GM23338 (cell line): ENCODE measurements at places on chromosomes 4 and X. TPM values are rescaled to one million over a fixed set of nuclear protein-coding genes. Genes with fewer than 3 reads are reported as not detected.

DNA sequence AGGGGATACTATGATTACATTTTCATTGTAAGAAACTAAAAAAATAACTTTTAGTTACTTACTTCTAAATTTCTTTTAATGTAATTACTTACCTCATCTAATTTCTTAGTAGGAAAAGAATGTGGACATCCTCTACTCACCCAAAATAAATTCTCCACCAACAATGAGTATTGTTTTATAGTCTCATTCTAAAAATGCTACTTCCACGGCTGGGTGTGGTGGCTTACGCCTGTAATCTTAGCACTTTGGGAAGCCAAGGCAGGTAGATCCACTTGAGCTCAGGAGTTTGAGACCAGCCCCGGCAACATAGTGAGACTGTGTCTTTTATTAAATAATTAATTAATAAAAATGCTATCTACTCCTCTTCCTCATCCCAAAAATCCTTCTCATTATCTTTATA is 99.8 kb downstream of the PPA2 start:
- no peak overlapping the region for H3K27ac ChIP-seq

TMPRSS11B gene
- total RNA-seq, result not detected in 2 replicates

GRCh38 chr4:150078041-150078578 is at the start of gene DCLK2:
Gene DCLK2 (plus strand): TSS chr4:150078445. CDS start chr4:150079028, 583 bp downstream.
- H3K4me1 ChIP-seq, result peaks cover 7% of the 10 kb centered on the region; the same call in 1 of the 2 replicates
- no peak within 1 kb of the TSS for H3K27ac ChIP-seq
- peak within 1 kb of the TSS; percentile 69 for H3K4me3 ChIP-seq
- DNase-seq, result peak; percentile 73
- H3K36me3 ChIP-seq, result no peaks in the 10 kb centered on the region

- no peaks in the 10 kb centered on the region for H3K27me3 ChIP-seq
- DNase-seq, result no peak
- H3K4me1 ChIP-seq, result no peaks in the 10 kb centered on the region
- no peak overlapping the region for H3K27ac ChIP-seq
- H3K36me3 ChIP-seq, result no peaks in the 10 kb centered on the region
These were observed 60.6 kb upstream of the FAT4 start for GRCh38 chr4:125254106-125254505.

DNA sequence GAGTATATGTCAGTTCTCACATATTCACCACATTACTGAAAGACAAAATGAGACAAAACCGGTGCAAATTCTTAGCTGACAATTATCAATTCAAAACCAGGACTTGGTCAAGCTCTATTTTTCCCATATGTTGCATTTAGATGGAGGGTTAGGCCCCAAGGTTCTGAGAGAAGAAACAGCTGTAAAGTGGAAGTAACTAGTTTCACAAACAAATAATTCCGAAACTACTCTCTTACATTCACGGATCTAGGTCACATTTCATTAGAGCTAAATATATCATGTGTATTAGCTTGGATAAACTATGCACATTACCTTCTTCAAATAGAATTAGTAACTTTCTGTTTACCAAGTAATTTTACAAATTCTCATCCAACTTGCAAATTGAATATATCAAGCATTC is 3.7 kb upstream of the GABRA2 start:
- H3K4me3 ChIP-seq, result no peak overlapping the region
- no peaks in the 10 kb centered on the region for H3K36me3 ChIP-seq
- H3K27me3 ChIP-seq, result peaks cover 36% of the 10 kb centered on the region
- no peak overlapping the region for H3K27ac ChIP-seq
- no peak for DNase-seq

DNA sequence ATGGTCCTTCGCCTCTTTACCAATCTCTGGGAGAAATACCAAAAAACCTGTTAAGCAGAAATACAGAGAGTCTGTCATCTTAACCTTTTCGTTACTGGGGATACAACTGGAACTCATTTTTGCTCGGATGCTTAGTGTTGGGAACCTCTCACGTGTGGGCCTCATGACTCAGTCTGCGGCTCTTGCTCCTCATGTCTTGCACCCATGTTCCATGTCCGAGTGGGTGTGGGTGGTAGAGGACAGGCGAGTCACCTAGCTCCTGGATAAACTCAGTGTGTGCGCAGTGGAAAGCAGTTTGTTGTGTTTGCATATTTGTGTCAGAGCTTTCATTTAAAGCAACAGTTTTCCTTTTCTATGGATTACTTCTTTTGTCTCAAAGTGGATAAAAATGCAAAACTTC is 70.6 kb downstream of the TNIP2 start:
- H3K27ac ChIP-seq, result no peak overlapping the region
- DNase-seq, result no peak
- peaks cover 11% of the 10 kb centered on the region for H3K36me3 ChIP-seq
- no peaks in the 10 kb centered on the region for H3K4me1 ChIP-seq
- H3K4me3 ChIP-seq, result no peak overlapping the region

DNA sequence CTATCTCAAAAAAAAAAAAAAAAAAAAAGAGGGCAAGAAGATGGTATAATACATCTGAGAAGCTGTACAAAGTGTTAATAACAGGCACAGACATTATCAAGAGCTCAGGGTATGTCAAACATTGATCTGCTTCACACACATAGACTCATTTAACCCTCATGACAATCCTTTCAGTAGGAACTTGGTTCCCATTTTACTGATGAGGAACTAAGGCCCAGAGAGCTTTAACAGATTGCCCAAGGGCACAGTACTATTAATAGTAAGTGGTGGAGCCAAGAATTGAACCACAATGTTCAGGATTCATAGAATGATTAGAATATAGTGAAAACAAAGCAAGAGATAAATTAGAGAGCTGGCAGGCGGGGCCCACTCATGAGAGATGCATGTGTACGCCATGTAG is 154.4 kb downstream of the EFHC2 start:
- no peaks in the 10 kb centered on the region for H3K4me1 ChIP-seq
- no peaks in the 10 kb centered on the region for H3K36me3 ChIP-seq
- no peaks in the 10 kb centered on the region for H3K27me3 ChIP-seq
- H3K27ac ChIP-seq, result no peak overlapping the region

DNA sequence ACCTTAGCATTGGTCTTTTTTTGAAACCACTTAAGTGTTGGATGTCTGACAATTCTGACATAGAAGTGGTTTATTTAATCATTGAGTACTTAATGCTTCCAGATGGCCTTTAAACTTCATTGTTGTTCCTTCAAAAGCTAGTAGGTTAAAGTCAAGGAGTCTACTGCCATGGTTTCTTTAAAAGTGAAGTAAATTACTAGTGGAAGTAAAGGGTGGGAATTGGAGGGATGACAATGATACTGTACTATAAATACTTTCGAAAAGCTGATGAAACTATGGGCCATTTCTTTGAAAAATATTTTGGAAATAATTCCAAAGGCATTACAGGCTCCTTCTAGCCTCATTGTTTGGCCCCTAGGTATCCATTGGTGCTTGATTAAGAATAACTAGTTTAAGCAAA is 51.9 kb downstream of the ATP10D start:
- no peak overlapping the region for H3K27ac ChIP-seq
- H3K4me3 ChIP-seq, result no peak overlapping the region
- no peaks in the 10 kb centered on the region for H3K27me3 ChIP-seq
- no peak for DNase-seq
- no peaks in the 10 kb centered on the region for H3K4me1 ChIP-seq

- H3K27ac ChIP-seq, result no peak overlapping the region
- H3K4me3 ChIP-seq, result no peak overlapping the region
- no peaks in the 10 kb centered on the region for H3K27me3 ChIP-seq
- DNase-seq, result no peak
- no peaks in the 10 kb centered on the region for H3K4me1 ChIP-seq
- H3K36me3 ChIP-seq, result no peaks in the 10 kb centered on the region
These were observed 43.1 kb downstream of the ADAMTS3 start for GRCh38 chr4:72525938-72526337.

DNA sequence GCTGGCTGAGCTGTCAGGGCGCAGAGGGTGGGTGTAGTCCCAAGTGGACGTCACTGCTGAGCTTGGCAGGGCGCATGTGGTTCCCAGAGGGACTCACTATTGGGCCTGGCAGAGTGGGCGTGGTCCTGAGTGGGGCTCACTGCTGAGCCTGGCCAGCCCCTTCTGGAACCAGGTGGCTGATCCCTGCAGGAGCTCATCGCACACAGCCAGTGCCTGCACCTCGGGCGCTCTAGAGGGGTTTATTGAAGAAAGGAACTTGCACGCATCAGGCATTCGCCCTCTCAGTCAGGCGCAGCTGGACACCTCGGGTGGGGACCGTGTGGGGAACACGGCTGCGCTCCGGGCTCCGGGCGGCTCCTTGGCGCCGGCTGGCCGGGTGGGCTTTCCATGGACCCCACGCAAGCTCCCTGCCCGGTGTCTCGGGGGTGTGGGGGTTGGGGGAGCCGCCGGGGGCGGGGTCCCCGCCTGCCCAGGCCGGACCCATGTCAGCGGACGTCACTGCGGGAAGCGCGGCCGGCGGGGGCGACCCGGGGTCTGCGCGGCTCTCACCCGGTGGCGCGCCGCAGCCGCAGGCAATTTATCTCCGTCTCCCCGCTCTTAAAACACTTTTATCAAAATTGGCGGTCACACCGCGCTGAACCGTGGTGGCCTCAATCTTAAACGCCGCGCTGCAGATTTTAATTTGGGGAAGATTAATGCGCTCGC is 65.4 kb upstream of the NKX1-1 start:
- no peak overlapping the region for H3K27ac ChIP-seq
- no peak for DNase-seq
- H3K4me3 ChIP-seq, result peak overlapping the region; percentile 23; the same call in 1 of the 2 replicates

GRCh38 chrX:40268188-40268520 is 170.4 kb upstream of the BCOR start:
- no peak overlapping the region for H3K4me3 ChIP-seq
- no peaks in the 10 kb centered on the region; the same call in 1 of the 2 replicates for H3K4me1 ChIP-seq
- peaks cover 14% of the 10 kb centered on the region; the same call in 1 of the 2 replicates for H3K27me3 ChIP-seq
- DNase-seq, result no peak
- no peak overlapping the region for H3K27ac ChIP-seq

- no peak overlapping the region for H3K27ac ChIP-seq
- no peak for DNase-seq
- no peaks in the 10 kb centered on the region for H3K27me3 ChIP-seq
- H3K4me1 ChIP-seq, result peaks cover 5% of the 10 kb centered on the region
- H3K36me3 ChIP-seq, result no peaks in the 10 kb centered on the region
- no peak overlapping the region for H3K4me3 ChIP-seq
These were observed 22.6 kb downstream of the CCKAR start for GRCh38 chr4:26467724-26468123.

- H3K4me3 ChIP-seq, result no peak overlapping the region
- no peaks in the 10 kb centered on the region for H3K4me1 ChIP-seq
- DNase-seq, result no peak
- H3K36me3 ChIP-seq, result no peaks in the 10 kb centered on the region
- no peaks in the 10 kb centered on the region for H3K27me3 ChIP-seq
These were observed 283.2 kb upstream of the CPEB2 start for GRCh38 chr4:14719053-14719452.

GRCh38 chr4:153335665-153336064 is 8.8 kb upstream of the MND1 start:
- H3K36me3 ChIP-seq, result no peaks in the 10 kb centered on the region; the same call in 1 of the 2 replicates
- H3K4me1 ChIP-seq, result peaks cover 21% of the 10 kb centered on the region
- no peaks in the 10 kb centered on the region for H3K27me3 ChIP-seq
- no peak for DNase-seq
- no peak overlapping the region for H3K4me3 ChIP-seq

FAM133A gene
- total RNA-seq, result 0.70 and 1.1 TPM in 2 replicates
